ENCODE measurements at places on chromosomes 16 and 17.

DNA sequence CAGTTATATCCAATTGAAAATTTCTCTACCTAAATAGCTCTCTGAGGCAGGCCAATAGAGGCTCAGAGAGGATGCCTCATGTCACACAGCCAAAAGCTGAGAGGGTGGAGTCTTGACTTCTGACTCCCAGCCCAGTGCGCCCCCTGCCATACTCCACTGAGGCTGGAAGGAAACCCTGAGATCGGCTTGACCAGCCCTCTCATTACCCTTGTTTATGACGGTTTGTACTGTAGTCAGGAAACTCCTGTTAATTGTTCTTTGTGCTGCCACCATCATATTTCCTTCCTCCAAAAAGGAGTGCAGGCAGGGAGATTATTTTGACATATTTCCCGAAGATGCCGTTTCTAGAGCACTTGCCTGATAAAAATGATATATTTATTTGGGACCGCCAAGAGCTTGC, 107.9 kb downstream of the AIPL1 start:
- no peak for DNase-seq

DNA sequence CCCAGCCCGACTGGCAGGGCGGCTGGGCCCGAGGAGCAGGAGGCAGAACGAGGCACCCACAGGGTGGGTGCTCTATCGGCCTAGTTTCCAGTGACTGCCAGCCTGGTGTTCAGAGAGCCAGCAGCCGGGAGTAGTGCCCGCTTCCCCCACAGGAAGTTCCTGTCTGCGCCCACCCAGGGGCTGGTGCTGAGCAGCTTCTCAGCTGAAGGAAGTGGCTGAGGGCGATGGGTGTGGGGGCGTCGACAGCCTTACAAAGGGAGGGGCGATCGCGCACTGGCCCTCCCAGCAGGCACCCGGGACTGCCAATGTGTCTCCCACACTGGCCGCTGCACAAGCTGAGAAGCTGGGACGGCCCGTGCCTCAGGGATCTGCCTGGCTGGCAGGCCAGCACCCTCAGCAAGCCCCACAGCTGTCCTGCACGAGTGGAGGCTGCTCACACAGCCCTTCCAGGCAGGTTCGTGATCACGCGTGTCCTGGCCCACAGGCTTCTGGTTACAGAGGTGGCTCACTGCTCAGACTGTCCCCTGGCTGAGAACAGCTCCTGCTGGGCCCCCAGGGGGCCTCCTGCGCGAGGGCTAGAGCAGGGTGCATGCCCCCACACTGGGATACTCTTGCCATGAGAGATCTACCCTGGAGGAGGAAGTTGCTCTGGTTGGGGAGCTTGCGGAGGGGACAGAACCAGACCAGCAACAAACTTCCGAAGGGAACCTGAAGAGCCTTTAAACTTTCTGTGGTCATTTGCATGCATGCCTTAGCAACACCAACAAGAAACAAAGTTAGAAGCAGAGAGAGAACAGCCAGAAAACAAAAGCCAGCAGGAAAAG, 2.5 kb downstream of the RNF166 start:
- no peak for DNase-seq

- DNase-seq, result no peak
Observed at GRCh38 chr17:58889928-58890327, 134.3 kb downstream of the PPM1E start.

DNA sequence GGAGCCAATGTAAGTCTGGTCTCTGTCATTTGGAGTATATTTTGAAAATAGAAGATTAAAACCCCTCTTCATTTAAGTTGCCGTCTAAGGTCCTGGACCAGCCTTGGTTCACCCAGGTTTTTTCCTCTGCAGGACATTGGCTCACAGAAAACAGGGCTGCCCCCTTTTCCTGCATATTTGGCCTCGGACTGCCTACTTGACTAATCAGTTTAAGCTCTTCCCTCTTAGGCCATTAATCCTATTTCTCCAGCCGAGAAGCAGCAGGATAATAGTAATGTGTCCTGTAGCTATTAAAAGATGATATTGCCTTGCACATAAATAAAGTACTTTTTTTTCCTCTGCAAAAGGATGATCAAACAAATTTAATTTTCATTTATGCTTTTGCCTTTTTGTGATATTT, 52.1 kb downstream of the PRKCA start:
- no peak for DNase-seq

DNA sequence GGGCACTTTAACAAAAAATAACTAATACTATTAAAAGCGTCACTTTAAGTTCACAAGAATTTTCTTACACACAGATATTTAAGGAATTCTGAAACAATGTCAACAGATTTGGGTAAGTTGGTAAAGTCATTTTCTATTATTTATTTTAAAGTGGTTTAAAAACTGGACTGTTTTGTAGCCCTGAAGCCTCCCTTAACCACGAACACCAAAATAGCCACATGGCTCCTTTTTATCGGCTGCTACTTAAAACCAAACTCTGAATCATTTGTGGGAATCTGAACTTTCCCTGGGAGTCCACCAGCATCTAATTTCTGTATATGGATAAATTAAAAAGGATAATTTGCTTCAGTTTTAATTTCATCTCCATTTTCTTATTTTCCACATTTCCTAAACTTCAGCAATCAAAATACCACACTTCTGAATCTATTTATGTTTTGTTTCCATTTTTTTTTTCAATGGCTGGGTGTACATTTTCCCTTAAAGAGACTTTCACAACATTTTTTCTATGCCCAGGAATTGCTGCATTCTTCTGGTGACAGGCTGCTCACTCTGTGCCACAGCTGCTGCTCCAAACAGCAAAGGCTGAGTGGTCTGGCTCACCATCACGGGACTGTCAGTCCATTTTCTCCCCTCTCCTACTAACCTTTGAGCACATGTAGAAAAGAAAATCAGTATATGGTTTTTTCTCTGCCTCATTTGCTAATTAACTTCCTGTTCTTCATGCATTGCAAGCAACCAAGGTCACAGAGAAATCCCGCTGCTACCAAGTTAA, 255.5 kb upstream of the KCNJ16 start:
- no peak for DNase-seq

- DNase-seq, result no peak
Observed at GRCh38 chr16:24348545-24349290, 92.6 kb downstream of the CACNG3 start.
